ENCODE measurements at places on chromosomes 5 and 9.

- no peak for DNase-seq
These were observed 83.3 kb downstream of the ZNF608 start for GRCh38 chr5:124663101-124663506.

- no peak for DNase-seq
These were observed 11.2 kb downstream of the ITGA1 start for GRCh38 chr5:52798938-52799337.

DNA sequence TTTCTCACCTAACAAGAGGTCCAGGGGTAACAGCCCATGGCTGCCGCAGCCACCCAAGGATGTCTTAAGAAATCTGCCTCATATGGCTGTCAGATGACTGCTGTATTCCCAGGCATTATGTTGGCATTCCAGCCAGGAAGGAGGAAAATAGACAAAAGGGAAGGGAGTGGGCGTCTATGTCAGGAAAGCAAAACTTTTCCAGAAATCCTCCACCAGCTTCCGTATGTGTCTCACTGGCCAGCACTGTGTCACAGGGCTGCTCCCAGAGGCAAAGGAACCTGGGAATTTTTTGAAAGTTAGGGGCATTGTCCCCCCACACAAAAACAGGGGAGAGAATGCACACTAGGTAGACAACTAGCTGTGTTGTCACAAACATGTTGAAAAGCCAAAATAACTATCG lies 7.3 kb downstream of the BHMT2 start:
- no peak for DNase-seq

GRCh38 chr9:4656621-4657020 lies 5.5 kb upstream of the PLPP6 start:
- no peak for DNase-seq

DNA sequence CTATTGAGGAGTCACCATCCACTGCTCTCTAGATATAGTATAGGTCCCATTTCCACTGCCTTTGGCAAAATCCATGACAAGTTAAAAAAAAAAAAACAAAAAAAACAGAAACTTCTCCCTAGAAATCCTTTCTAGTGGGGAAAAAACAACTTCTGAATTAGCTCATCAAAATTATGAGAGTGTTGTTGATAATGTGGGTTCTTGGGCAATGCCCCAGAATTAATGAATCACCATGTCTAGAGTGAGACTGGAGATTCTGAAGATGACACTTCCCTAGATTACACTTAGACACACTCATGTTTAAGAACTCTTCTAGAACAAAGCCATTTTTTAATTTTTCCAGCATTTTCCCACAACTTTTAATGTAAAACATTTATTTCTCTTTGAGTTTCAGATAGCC lies 728.0 kb upstream of the C9orf72 start:
- DNase-seq: no peak

DNA sequence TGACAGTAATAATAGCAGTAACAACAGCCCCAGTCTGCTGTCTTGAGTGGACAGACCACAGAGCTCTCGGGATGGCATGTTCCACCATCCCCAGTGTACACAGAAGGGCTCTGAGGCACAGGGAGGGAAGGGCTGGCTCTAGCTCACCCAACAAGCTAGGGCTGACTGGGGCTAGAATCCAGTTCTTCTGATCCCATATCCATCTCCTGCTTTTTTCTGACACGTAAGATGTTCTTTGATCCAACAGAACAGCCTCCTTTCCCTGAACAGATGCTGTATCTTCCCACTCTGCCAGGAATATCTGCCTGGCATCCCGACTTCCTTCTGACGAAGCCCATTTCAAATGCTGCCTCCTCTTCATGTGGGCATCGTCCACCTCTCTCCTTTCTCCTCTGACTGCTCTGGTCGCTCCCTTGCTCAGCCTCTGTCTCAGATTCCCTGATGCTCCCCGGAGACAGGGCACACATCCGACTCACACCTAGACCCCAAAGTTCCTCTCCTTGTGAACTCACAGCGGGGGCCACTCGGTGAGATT lies 43.6 kb upstream of the CLK4 start:
- DNase-seq: no peak

DNA sequence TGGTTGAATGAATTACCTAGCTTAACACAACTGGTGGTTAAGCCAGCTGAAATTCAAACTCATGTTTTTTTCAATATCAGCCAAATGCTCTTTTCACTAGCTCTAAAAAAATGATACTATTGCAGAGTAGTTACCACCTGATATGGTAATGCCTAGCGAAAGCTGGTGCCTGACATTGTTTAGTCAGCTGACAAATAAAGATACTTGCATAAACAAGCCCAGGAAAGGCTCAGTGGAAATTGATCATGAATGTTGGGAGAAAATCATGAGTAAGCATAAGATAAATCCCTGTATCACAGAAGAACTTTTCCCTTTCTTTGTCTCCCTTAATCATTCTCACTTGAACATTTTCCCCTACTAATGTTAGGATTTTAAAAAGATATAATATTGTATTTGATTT lies 54.6 kb downstream of the FGF10 start:
- DNase-seq: no peak

GRCh38 chr5:93161661-93162654 lies 419.1 kb downstream of the NR2F1-AS1 start:
- DNase-seq: no peak

DNA sequence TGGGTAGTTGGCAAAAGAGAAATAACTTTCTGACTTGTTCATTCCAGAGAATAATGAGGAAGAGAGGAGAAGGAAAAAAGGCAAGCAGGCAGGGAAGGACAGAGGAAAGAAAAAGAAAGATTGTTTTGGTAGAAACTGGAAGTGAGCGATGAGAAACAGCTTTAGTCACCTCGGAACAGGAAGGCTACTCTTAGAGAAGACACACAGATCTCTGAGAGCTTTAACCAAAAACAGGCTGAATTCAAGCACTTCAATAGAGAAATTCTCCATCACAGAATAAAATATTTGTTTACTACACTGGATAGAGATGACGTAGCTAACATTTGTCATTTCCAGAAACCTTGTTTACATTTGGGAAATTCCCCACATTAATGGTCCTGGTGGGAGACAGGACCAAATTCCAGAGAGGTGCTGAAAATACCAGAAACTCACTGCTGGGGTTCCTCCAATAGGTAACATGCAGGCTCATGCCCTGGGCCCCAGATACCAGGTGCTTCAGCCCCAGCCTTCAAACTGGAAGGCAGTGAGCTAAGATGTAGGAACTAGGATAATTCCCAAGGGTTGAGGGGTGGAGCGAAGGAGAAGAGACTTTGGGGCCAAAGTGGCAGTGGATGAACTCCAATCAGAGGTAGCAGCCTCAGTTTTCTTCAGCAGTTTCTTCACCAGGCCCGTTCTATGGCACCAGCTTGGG lies 227.7 kb upstream of the GRAMD2B start:
- no peak for DNase-seq

DNA sequence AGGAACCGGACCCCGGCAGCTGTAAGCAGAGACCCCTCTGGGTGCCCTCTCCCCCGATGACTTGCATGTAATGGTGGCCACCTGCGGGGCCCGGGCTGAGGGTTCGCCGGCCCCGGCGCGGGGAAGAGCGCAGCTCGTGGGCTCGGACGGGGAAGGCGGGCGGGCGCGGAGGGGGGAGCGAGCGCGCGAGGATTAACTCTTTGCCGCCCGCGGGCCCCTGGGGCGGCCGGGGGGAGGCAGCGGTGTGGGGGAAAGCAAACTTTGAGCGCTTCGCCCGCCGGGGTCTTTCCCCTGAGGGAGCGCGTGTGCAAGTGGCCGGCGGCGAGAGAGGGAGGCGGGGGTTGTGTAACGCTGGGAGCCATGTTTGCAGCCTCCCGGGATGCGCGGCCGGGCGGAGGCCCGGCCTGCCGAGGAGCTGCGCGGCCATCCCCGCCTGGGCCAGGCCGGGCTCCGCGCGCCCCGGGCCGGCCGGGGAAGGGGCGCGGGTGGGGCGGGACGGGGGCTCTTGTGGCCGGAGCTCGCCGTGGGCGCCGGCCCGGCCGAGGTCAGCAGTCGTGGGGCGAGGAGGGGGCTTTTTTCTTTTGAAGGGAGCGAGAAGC lies 547 bp downstream of the ANP32B start:
- no peak for DNase-seq

GRCh38 chr5:135135530-135136226 lies 101.7 kb upstream of the PITX1 start:
- peak; percentile 91 for DNase-seq

Measured in NCI-H2029 treated with DMSO at 0.1 percent for 48 hours (cell line).